GM12891 (cell line): ENCODE measurements at places on chromosomes 4 and X.

DNA sequence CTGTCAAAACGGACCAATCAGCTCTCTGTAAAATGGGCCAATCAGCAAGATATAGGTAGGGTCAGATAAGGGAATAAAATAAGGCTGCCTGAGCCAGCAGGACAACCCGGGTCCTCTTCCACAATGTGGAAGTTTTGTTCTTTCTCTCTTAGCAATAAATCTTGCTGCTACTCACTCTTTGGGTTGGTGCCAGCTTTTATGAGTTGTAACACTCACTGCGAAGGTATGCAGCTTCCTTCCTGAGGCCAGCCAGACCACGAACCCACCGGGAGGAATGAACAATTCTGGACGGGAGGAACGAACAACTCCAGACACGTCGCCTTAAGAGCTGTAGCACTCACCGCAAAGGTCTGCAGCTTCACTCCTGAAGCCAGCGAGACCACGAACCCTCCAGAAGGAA, 287.8 kb downstream of the RAPGEF2 start:
- DNase-seq: no peak

- DNase-seq: no peak
Measured at GRCh38 chr4:184728858-184729257, 5.0 kb downstream of the CENPU start.

- no peak for DNase-seq
Measured at GRCh38 chr4:2289955-2290333, 28.0 kb upstream of the MXD4 start.

- no peak for DNase-seq
Measured at GRCh38 chrX:13380211-13380610, 60.4 kb upstream of the ATXN3L start.

- no peak for DNase-seq
Measured at GRCh38 chrX:94123062-94123461, 449.1 kb downstream of the FAM133A start.
